ENCODE measurements at places on chromosomes 2 and 18. TPM values are rescaled to one million over a fixed set of nuclear protein-coding genes. Genes with fewer than 3 reads are reported as not detected.

L3MBTL4 gene
- total RNA-seq: not detected

GRCh38 chr2:227095346-227095745 is 68.7 kb downstream of the COL4A4 start:
- DNase-seq: no peak

DNA sequence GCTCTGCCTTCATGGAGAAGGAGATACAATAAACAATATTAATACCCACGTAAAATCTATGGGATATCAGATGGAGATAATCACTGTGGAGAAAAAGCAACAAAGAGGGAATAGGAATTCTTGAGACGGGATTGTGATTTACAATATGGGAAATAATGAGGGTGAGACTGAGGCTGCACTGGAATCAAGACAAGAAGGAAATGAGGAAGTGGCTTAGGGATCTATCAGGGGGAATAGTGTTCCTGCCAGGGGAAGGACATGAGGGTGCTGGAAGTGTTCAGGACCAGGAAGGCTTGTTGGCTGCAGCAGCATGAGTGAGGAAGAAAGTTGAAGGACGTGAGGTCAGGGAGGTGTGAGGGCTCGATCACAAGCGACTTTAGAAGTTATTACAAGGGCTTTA is 182.4 kb downstream of the DYSF start:
- DNase-seq: no peak

GRCh38 chr2:3025984-3026383 is 351.6 kb downstream of the EIPR1 start:
- no peak for DNase-seq

DNA sequence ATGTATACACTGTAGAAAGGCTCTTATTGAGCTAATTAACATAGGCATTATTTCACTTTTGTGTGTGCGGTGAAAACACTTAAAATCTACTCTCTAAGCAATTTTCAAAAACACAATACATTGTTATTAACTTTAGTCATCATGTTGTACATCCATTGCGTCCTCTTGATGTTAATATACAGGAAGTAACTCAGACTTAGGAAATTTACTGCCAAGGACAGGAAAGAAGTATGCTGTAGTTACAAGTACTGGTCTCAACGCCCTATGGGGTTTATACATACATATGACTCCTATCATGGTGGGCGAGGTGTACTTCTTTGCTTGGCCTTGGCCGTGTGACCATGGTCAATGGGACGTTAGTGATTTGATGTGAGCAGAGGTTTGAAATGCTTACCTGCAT is 15.5 kb downstream of the SCTR start:
- DNase-seq: no peak

GRCh38 chr2:27501042-27501441 is 4.4 kb downstream of the GCKR start:
- no peak for DNase-seq

KLHL30 gene
- 1.9 TPM for total RNA-seq

LINC00305 gene
- total RNA-seq: not detected

DNA sequence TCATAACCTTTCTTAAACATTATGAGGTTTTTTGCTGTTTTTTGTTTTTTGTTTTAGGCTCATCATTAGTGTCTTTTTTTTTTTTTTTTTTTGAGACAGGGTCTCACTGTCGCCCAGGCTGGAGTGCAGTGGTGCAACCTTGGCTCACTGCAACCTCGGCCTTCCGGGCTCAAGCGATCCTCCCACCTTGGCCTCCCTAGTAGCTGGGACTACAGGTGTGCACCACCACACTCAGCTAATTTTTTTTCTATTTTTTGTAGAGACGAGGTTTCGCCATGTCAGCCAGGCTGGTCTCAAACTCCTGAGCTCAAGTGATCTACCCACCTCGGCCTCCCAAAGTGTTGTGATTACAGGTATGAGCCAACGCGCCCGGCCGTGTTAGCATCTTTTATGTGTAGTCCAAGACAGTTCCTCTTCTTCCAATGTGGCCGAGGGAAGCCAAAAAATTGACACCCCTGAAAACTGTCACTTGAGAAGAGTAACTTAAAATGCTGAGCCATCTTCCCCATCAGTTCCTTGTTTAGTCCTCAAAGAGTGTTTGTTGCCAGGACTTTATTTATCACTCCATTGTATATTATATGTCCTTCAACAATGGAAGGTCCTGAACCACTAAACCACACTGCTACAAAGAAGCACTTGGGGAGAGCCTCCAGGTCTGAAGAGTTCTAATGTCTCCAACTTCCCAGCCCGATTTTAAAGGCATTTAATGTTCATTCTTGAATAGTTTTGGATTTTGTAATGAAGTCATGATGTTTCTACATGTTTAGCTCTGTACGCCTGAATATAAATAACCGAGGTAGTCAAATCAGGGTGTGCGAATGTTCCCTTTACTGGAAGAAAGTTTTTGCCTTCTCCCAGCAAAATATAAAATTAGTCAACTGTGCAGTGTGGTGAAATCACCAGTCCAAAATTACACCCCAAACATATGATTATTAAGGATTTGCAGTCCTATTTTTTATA is 26.4 kb downstream of the ZNF516 start:
- DNase-seq: no peak

ELOA2 gene
- total RNA-seq: not detected

DNA sequence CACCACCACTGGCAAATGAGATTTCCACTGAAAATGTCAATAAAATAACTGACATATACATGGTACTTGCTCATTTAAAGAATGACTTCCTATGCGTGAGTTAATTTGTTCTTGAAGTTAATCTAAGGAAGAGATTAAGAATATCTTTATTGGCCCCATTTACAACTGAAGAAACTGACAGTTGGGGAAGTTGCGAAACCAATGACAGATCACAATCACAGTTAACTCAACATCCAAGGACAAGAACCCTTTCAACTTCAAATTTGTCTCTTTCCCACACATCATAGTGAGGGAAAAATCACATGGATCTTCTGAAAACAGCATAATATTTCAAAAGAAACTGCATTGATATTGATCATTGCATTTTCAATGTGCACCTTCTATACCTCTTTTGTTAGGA is 565.4 kb downstream of the IRS1 start:
- DNase-seq: no peak

MYO5B gene
- not detected for total RNA-seq

DOK6 gene
- total RNA-seq: not detected

RNF152 gene
- not detected for total RNA-seq

DNA sequence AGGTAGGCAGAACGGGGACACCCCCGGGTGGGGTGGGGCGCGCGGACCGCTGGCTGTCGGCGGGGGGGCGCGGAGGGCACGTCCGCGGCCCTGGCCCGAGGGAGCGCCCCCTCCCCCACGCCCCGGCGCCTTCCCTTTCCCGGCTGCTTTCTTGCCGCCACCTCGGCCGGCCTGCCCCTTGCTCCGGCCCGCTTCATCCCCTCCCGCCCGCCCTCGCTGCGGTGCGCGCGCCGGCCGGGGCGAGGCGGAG is 443 bp downstream of the VAPA start:
- no peak for DNase-seq

LOXHD1 gene
- total RNA-seq: not detected

NAT8 gene
- total RNA-seq: not detected

GRCh38 chr2:34003795-34004194 is 404.7 kb upstream of the FAM98A start:
- DNase-seq: no peak
